ENCODE measurements at places on chromosomes 7 and 10.

DNA sequence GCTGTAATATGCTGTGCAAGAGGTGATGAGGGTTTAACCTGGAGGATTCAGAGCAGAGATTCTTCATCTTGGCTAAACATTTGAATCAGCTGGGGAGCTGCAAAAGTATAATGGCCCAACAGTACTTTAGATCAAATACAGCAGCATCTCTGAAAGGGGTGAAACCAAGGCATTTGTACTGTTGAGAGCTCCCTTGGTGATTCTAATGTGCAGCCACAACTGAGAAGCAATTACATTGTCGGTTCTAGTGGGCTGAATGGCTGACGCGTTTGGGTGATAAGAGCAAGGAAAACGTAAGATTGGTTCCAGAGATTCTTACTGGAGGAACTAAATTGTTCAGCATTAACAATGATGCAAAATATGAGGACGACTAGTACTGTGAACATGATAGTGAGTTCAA lies 269.7 kb downstream of the AGMO start:
- no peak for DNase-seq

DNA sequence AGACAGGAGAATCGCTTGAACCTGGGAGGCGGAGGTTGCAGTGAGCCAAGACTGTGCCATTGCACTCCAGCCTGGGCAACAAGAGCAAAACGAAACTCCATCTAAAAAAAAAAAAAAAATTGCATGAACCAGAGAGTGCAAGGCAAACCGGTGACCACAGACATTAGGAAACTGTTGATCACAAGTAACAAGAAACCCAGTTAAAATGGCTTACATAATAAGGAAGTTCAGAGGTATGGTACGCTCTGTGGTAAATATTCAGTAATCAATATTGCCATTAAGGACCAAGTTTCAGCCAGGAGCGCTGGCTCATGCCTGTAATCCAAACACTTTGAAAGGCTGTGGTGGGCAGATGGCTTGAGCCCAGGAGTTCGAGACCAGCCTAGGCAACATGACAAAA lies 9.2 kb upstream of the NT5C2 start:
- no peak for DNase-seq

DNA sequence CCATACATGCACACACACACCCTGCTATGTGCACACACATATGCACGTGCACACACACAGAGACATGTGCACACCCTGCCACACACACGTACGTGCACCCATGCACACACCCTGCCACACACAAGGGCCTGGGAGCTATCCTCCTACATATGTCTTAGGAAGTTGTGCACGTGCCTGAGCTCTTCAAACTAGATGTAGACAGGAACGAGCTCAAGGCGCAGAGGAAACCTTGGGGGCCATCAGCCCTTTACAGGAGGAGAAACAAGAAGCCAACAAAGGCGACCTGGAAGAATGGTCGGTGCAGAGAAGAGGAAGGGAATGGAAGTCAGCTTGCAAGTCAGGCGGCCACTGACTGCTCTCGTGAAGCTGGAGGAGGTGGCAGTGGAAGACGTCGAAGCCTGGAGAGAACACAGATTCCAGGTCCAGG lies 58.7 kb downstream of the AOC1 start:
- DNase-seq, result no peak

DNA sequence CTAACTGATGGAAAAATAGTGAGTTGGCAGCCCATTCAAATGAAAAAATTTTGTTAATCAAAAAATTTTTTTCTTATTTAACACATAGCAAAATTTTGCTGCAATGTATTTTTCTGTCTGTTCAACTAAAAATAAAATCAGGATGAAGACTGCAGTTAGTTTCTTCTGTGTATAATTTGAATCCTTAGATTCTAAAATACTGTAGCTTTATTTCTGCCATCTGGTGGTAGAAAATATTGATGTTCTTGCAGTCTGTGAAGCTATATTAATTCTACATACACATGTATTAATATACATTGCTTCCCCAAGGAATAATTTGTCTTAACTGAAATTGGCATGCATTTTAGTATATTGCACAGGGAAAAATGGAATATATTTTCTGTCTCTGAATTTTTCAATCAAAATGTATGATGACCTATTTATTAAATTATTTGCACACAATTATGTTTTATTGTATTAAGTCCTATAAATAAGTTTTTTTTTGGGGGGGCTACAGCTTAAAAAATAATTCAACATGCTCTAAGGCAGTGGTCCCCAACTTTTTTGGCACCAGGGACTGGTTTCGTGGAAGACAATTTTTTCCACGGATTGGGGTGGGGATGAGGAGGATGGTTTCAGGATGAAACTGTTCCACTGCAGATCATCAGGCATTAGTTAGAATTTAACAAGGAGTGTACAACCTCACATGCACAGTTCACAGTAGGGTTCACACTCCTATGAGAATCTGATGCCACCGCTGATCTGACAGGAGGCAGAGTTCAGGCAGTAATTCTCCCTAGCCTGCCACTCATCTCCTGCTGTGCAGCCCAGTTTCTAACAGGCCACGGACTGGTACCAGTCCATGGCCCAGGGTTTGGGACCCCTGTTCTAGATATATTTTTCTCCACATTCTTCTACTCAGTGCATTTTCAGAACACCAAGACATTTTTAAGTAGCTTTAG lies 119.4 kb downstream of the GNAT3 start:
- peak; percentile 62 for DNase-seq

- DNase-seq, result no peak
Observed at GRCh38 chr7:36978461-36978860, 254.2 kb upstream of the AOAH start.
